Hindlimb muscle (tissue), 1 donor: ENCODE measurements at places on chromosomes 2 and 18. TPM values are rescaled to one million over a fixed set of nuclear protein-coding genes. Genes with fewer than 3 reads are reported as not detected.

Gene SLC39A6
- 28.1 TPM for polyA plus RNA-seq

Gene SERPINB13
- 0.43 TPM for polyA plus RNA-seq

Gene PROKR1
- 2.1 TPM for polyA plus RNA-seq

GRCh38 chr18:41170346-41170745 lies 784.7 kb upstream of the PIK3C3 start:
- DNase-seq = no peak
